ENCODE measurements at places on chromosomes 2 and 18.

DNA sequence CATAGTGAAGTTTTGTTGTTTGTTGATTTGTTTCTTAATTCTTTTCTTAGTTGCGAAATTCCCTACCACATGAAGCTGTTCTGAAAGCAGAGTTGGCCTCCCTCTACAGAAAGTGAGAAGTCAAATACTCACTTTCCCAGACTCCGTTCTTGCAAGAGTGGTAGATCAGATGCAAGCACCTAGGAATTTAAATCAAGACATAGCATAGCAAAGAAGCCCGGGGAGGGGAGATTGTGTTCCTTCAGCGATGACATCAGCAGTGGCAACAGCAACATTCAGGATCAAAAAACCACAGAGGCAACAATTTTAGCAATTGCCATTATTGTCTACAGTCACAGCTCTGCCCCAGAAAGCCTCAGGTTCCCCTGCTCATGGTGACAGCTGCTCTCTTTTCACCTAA, 580.0 kb downstream of the RNF144A start:
- no peak for DNase-seq

- no peak for DNase-seq
These were observed 220.1 kb upstream of the NCKAP5 start for GRCh38 chr2:133788386-133788785.

GRCh38 chr2:237919593-237919992, 47.2 kb upstream of the UBE2F start:
- DNase-seq, result no peak

GRCh38 chr2:108194409-108195132, 45.2 kb upstream of the SULT1C3 start:
- no peak for DNase-seq

- no peak for DNase-seq
These were observed 1.1 kb upstream of the DUSP2 start for GRCh38 chr2:96146153-96146880.
